ENCODE measurements at places on chromosomes 3 and 15.

DNA sequence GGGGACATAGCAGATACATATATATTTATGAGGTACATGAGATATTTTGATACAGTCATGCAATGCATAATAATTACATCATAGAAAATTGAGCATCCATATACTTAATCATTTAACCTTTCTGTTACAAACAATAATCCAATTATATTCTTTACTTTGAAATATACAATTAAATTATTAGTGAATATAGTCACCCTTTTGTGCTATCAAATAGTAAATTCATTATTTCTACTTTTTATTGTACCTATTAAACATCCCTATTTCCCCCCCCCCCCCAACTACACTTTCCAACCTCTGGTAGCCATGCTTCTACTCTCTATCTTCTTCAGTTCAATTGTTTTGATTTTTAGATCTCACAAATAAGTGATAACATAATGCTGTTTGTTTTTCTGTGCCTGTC, 719.1 kb downstream of the ZBBX start:
- ATAC-seq: no peak

DNA sequence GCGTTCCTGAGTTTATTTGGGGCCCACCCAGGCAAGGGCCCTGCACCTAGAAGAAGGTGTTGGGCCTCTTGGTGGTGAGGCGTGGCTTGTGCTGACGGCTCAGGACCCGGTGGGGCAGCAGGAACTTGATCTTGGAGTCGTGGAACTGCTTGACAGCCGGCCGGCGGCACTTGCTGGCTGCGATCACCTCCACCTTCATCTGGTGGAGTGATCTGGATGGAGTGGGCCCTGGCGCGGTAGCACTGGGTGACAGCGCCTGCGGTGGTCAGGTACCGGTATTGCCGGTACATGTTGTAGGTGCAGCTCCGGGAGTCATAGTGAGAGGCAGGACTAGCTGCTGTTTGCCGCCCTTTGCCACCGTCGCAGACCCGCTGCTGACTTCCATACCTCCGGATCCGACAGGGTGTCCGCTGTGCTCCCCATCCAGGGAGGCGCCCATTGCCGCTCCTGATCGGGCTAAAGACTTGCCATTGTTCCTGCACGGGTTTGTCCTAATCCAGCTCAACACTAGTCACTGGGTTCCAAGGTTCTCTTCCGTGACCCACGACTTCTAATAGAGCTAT, 136.8 kb downstream of the ANO10 start:
- ATAC-seq: no peak

DNA sequence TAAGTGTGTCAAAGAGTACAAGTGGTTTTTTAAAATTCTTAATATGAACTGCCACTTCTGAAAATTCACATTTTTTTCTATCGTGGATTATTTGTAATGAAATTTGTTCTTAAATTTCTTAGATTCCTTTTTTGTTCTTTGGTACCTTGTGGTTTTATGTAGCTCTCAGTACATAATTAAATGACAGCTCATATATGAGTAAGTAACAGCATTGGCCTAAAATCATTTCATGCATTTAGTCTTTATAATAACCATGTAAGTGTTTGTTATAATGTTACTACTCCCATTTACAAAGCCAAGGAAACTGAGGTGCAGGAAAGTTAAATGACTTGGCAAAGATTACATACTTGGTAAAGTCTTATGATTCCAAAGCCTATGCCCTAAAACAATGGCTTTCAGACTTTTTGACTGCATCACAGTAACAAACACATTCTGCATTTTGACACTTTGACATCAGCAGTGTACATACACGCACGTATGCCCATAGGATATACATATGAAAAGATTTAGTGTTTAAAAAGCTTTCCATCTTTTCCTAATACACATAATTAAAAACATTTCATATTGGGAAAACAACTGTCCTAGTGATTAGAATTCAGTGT, 14.9 kb downstream of the SPRED1 start:
- no peak for ATAC-seq

DNA sequence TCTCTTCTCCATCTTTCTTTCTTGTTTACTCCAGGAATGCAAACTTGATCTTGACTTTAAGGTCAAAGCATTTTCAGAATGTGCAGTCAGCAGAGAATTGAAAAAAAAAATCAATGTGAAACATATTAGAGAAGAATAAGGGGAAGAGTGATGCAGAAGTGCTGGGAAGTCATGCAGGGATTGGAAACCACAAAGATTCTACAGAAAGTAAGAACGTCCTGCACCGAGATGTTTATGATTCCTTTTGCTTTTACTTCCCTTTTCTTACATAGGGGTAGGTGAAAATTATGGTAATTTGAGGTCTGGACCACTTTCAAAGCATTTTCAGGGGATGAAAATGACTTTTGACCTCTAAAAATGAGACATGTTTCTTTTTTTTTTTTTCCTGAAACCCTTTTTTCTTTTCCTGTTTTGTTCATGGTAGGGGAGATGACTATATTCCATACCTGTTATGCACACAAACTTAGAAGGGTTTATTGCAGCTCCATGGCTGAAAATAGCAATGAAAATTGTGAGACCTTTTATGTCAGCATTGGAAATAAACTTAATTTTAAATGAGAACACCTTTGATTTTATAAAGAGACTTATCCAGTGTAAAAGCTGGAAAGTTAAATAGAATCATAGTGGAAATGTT, 623.5 kb upstream of the TBL1XR1 start:
- ATAC-seq: no peak

DNA sequence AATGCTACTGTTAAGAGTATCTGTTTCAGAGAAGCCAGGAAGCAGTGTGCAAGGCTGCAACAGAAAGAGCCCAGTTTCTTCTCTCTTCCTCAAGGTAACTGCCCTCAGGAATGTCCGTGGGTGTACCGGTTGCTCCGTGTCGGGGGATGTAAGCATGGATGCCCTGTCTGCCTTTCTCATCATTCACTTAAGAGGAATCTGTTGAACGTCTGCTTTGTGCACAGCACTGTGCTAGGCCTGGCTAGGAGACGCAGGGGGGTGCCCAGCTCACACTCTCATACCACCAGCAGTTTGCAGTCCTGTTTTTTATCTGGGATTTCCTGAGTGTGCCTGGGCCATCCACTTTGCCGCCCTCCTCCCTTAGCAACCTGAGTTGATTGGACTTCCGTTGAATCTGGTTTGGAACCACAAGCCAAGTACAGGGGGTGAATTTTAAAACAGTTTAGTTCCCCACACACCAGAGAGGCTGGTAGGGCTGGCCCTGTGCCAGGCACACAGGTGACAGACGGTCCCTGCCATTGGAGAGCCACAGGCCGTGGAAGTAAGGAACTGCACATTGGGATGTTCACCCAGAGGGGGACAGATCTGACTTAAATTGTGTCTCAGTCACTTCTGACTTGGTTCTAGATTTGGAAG, 11.2 kb downstream of the BOC start:
- no peak for ATAC-seq

DNA sequence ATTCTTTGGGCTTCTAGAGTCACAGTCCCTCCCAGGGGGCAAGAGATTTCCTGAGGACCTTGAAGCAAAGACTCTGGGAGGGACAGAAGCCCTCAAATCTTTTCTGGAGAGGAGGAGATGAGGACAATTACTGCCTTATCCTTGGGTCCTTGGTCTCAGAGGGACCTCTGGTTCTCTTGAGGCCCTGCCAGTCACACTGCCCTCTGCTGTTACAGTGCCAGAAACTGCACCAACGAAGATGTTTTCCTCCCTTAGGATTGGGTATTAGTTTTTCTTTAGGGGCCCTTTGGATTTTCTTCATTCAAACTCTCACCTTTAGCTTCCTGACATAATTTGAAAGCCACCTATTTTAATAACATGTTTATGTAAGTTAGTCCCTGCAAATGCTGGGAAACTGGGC, 58.2 kb upstream of the SCN5A start:
- no peak for ATAC-seq

Measured in esophagus mucosa (tissue), 1 donor.